Upper lobe of right lung (tissue), 1 donor: ENCODE measurements at places on chromosomes 5 and 9. TPM values are rescaled to one million over a fixed set of nuclear protein-coding genes. Genes with fewer than 3 reads are reported as not detected.
A peak's percentile ranks its signal among the peaks of the same experiment; 100 is the strongest.

GRCh38 chr9:123157221-123157620 is 111.2 kb downstream of the STRBP start:
- H3K4me1 ChIP-seq = no peaks in the 10 kb centered on the region
- no peak overlapping the region for H3K4me3 ChIP-seq
- H3K27ac ChIP-seq = no peak overlapping the region
- H3K27me3 ChIP-seq = no peaks in the 10 kb centered on the region
- no peak for DNase-seq
- peaks cover 7% of the 10 kb centered on the region for H3K36me3 ChIP-seq

- H3K27me3 ChIP-seq = no peaks in the 10 kb centered on the region
Observed at GRCh38 chr5:28729067-28729466, 1690.7 kb upstream of the CDH9 start.

DNA sequence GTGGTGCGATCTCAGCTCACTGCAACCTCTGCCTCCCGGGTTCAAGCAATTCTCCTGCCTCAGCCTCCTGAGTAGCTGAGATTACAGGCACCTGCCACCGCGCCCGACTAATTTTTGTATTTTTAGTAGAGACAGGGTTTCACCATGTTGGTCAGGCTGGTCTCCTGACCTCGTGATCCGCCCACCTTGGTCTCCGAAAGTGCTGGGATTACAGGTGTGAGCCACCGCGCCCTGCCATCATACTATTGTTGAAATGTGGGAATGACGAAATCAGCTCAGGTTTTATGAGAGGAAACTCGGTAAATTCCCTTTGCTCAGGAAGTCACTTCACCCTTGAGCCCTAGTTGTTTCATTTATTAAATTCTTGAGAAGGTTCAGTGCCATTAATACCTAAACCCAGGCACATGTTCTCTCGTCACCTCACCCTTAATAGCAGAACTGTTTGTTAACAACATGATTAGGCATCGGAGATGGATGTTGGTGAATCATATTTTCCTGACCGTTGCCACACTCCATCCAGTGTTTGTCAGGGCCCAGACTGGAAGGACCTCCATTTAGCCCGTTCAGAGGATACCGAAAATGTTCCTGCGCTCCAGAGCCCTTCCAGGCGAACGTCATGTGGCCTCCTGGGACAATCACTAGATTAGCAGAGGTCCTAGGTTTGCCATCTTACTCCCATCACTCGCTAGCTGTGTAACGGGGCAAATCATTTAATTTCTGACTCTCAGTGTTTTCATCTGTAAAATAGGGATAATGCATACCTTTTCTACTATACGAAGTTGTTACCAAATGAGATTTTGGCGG is 20.0 kb upstream of the CREBRF start:
- peaks cover 7% of the 10 kb centered on the region for H3K36me3 ChIP-seq
- no peaks in the 10 kb centered on the region for H3K27me3 ChIP-seq
- H3K27ac ChIP-seq = peak overlapping the region; percentile 86
- peaks cover 28% of the 10 kb centered on the region for H3K4me1 ChIP-seq
- peak overlapping the region; percentile 9 for H3K4me3 ChIP-seq
- peak; percentile 78 for DNase-seq

- no peaks in the 10 kb centered on the region for H3K4me1 ChIP-seq
- H3K36me3 ChIP-seq = no peaks in the 10 kb centered on the region
- H3K27ac ChIP-seq = no peak overlapping the region
- no peak overlapping the region for H3K4me3 ChIP-seq
- DNase-seq = no peak
Observed at GRCh38 chr5:115068239-115069086, 101.2 kb downstream of the TRIM36 start.

DNA sequence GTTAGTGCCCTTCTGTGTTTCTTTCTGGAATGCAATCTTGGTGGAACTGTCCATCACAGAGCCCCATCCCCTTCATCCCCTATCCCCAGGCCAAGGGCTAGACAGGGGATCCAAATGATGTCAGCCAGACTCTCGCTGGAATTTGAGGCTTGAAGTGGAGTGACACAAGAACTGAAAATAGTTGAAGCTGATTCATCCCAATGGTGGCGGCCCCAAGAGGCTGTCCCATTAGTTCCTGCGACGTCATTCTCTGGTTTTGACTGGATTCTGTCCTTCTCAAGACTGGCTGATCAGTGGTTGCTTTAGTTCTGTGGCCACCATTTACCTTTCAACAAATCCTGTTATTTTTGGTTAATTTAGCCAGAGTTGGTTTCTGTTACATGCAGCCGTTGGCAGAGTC is 59.9 kb downstream of the SUB1 start:
- H3K36me3 ChIP-seq = no peaks in the 10 kb centered on the region
- H3K27ac ChIP-seq = no peak overlapping the region
- no peak overlapping the region for H3K4me3 ChIP-seq
- H3K4me1 ChIP-seq = no peaks in the 10 kb centered on the region

- no peaks in the 10 kb centered on the region for H3K27me3 ChIP-seq
Observed at GRCh38 chr5:137252512-137252911, 246.6 kb downstream of the SPOCK1 start.

GRCh38 chr9:129072171-129072570 is 8.7 kb upstream of the DOLPP1 start:
- H3K27ac ChIP-seq = no peak overlapping the region
- DNase-seq = no peak
- no peaks in the 10 kb centered on the region for H3K27me3 ChIP-seq
- H3K36me3 ChIP-seq = peaks cover 12% of the 10 kb centered on the region

GRCh38 chr9:35842020-35842745 is 13.2 kb downstream of the TMEM8B start:
- H3K27me3 ChIP-seq = no peaks in the 10 kb centered on the region
- no peak for DNase-seq
- H3K36me3 ChIP-seq = no peaks in the 10 kb centered on the region

DNA sequence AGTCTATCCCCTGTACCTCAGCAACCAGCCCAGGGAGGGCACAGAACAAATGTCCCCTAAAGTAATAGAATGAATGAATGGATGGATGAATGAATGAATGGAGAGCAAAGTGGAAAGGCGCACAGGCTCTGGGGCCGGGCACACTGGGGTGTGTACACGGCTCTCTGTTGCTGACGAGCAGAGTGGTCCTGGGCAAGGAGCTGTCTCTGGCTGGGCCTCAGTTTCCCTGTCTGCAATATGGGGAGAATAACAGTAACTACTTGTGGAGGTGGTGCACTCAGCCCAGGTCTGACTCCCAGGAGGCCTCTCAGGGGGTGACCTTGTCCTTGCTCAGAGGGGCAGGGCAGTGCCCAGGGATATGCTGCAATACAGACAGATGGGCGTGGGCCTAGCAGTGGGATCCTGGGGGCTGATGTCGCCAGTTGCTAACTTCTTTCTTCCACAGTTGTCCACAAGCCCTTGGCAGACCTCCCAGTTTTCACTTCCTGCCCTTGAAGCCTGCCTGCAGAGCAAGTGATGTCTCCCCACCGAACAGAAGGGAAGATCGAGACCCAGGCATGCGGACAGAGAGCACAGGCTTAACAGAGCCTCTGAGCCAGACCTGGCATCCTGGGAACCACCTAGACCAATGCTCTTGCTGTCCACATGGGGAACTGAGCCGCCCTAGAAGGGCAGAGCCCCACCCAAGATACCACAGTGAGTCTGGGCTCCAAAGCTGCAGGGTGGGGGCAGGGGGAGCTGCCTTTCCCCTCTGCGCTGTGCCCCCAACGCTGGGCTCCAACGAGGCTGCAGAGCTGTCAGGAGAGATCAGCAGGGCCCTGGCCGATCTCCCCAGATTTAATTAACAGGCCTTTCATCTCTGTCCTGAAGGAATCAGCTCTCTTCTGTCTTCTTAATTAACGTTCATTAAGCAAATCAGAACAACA is 13.6 kb upstream of the LAMC3 start:
- H3K27ac ChIP-seq = no peak overlapping the region
- DNase-seq = no peak
- no peaks in the 10 kb centered on the region for H3K4me1 ChIP-seq
- no peak overlapping the region for H3K4me3 ChIP-seq

DNA sequence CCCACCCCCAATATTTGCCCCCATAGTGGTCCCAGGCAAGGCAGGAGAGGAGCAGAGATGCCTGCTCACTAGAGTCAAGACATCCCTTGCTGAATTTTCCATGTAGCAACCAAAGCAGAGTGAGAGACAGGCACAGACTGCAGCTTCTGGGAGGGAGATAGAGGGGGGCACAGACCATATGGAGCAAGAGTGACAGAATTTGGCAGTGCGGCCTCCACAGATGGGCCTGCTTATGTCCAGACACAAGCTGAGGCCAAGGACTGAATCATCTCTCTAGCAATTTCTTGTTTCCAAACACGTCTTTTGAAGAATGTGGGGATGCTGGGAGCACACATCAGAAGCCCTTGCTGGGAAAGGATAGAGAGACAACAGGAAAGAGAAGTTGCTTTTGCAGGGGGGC is 53.0 kb upstream of the ALDH1B1 start:
- H3K4me3 ChIP-seq = no peak overlapping the region
- no peak overlapping the region for H3K27ac ChIP-seq
- H3K27me3 ChIP-seq = no peaks in the 10 kb centered on the region

DNA sequence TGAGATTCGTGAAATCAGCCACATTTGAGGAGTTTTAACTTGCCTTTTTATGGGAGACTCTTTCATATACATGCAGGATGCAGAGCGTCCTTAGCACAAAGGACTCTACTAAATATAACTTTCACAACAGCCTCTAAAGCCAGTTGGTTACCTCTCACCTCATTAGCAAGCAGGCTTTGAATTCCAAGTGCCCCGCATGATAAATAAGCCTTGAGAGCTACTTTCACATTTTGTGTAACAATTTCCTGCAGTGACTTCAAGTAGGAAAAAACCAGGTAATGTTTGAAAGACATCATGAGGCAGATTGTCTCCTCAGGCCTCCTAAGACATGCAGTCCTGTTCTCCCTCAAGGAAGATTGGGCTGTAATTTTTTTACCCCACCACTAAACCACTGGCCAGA is 50.5 kb downstream of the RALGPS1 start:
- no peaks in the 10 kb centered on the region for H3K27me3 ChIP-seq
- peak overlapping the region; percentile 67 for H3K27ac ChIP-seq
- H3K36me3 ChIP-seq = no peaks in the 10 kb centered on the region
- no peak for DNase-seq
- no peak overlapping the region for H3K4me3 ChIP-seq
- H3K4me1 ChIP-seq = peaks cover 10% of the 10 kb centered on the region

DNA sequence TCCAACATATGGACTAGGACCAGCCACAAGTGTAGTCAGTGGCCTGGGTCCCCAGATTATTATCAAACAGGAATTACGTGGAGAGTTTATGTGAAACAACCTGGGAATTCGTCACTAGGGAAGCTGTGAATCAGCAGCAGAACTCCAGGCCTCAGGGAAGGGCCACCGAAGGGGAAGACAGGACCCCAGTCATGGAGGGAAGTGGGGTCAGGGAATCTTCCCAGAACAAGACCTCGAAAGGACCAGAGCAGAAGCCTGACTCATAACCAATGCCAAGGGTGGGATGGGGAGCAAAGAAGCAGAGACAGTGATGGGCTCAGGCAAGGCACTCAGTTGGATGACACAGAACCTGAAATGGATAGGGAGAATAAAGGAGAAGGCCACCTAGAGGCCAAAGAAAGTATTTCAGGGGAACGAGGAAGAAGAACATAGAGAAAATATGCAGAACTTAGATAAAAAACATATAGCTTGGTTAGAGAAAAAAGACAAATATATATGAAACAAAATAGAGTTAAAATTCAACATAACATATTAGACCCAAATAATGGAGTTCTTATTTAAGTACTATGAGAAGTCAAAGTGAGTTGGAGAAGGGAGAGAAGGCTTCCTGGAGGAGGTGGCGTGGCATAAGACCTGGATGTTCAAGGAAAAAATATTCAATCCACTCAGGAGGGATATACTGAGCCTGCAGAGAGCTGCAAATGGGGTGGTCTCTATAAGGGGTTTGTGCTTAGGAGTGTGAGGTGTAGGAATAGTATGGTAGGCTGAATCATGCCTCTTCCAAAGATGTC is 66.7 kb upstream of the CAST start:
- no peaks in the 10 kb centered on the region for H3K4me1 ChIP-seq
- H3K4me3 ChIP-seq = no peak overlapping the region
- H3K36me3 ChIP-seq = no peaks in the 10 kb centered on the region
- H3K27me3 ChIP-seq = no peaks in the 10 kb centered on the region
- DNase-seq = no peak

GRCh38 chr9:16236311-16236710 is 634.2 kb downstream of the BNC2 start:
- no peak overlapping the region for H3K27ac ChIP-seq
- H3K27me3 ChIP-seq = no peaks in the 10 kb centered on the region
- DNase-seq = no peak
- H3K36me3 ChIP-seq = no peaks in the 10 kb centered on the region
- H3K4me1 ChIP-seq = no peaks in the 10 kb centered on the region

DNA sequence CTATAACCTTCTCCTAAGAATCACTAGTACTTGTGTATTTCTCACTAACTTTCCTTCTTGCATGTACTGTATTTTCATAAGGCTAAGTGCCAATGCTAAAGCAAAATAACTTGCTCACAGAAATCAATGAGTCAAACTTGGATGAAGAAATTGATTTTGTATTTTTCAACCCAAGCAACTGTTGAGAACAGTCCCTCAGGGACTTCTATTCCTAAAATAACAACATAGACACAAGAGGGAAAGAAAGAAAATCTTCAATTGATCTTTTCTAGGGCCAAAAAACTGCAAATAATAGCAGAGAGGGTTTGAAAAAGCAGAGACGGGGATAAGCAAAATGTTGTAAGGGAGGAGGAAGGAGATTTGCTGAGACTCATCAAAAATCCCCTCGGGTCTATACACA is 69.8 kb downstream of the HABP4 start:
- H3K36me3 ChIP-seq = peaks cover 13% of the 10 kb centered on the region
- H3K4me3 ChIP-seq = no peak overlapping the region
- H3K27ac ChIP-seq = no peak overlapping the region
- DNase-seq = no peak

DNA sequence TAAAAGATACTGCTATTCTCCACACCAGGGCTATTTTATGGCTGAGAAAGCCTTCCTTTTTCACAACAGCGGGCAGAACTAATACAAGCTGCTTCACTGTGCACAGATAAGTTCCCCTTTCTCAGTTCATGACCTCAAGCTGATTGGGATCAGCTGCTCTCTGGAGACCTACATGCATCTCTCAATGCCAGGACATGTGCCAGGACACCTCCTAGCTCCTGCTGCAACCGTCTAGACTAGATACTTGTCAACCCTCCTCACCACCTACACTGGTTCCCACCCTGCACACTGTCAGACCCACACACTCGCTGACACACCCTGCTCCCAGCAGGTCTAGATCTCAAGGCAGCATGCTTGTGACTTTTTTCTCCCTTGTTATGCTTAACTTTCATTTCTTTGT is 39.8 kb downstream of the STARD4 start:
- DNase-seq = no peak
- no peaks in the 10 kb centered on the region for H3K4me1 ChIP-seq
- H3K36me3 ChIP-seq = no peaks in the 10 kb centered on the region

DNA sequence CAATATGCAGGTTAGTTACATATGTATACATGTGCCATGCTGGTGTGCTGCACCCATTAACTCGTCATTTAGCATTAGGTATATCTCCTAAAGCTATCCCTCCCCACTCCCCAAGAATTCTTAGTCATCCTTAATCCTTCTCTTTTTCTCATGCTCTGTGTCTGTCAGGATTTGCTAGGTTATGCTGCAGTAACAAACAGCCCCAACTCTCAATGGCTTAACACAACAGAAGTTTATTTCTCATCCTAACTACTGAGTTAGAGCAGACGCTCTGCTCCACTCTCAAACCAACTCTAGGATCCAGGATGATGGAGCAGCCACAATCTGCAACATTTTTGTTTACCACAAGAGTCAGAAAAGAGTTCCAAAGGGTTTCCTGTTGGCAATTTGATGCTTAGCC is 28.2 kb upstream of the FAM169A start:
- H3K4me3 ChIP-seq = no peak overlapping the region
- H3K27me3 ChIP-seq = no peaks in the 10 kb centered on the region
- H3K36me3 ChIP-seq = no peaks in the 10 kb centered on the region
- DNase-seq = no peak
- H3K27ac ChIP-seq = no peak overlapping the region

DRD1 gene
- 0.58 TPM for total RNA-seq

TMEM252 gene
- total RNA-seq = not detected

C5orf52 gene
- total RNA-seq = not detected

ISL1 gene
- total RNA-seq = not detected

ZNF618 gene
- 9.8 TPM for total RNA-seq

PLCXD3 gene
- total RNA-seq = 2.6 TPM
